ENCODE measurements at places on chromosomes 11 and 22.
A peak's percentile ranks its signal among the peaks of the same experiment; 100 is the strongest.

DNA sequence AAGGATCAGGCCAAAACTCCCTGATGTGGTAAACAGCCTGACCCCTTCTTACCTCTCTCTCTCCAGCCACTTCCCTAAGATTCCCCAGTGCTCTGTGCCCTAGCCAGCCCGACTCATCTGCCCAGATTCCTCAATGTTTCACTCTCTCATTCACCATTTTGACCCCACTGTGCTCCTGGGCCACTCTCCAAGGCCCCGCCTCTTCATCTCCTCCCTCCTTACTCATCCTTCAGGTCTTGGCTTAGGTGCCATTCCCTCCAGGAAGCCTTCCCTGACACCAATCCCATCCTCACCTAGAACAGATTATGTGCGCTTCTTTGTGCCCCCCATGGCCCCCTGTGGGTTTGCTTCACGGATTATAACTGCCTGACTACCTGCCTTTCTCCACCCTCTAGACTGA lies 13.2 kb downstream of the SLC43A3 start:
- no peak for DNase-seq

DNA sequence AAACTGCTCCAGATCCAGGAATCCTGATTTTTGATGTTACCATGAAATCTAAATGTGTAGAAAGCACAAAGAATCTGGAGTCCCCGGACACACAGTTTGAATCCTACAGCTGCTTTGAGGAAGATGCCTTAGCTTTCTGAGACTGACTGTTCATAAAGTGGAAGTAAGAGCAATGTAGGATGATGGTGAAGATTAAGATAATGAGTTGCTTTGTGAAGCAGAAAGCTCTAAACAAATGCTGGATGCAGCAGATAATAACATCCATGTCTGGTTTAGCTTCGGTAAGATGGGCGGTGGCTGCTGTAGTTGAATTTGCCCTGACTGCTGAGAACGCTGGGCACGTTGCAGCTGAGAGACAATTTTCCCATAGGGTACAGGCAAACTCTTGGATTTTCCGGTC lies 20.1 kb downstream of the OVOL1 start:
- DNase-seq = no peak

GRCh38 chr11:10490032-10490397 lies 35.0 kb downstream of the AMPD3 start:
- no peak for DNase-seq

DNA sequence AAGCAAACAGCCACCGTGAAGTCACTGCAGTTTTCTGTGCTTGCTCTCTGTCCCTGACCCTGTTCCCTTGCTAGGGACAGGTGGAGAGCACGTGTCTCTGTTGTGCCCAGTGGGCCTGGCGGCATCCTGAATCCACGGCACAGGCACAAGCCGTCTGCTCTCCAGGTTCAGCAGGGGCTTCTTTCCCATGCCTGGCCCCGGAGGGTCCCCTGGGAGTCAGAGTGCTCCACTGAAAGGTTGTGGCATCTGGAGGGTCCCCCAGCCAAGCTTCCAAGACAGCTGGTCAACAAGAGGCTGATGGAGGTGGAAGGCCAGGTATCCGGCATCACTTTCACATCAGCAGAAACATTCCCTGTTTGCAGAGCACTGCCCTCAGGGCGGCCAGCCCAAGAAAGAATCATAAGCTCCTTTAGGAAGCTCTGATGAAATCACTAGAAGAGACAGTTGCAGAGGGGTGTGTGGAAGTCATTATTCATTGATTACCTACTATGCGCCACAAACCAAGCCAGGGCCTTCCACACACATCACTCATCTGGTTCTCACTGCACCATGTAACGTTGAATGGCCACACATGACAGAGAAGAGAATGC lies 346.4 kb upstream of the B3GAT1 start:
- DNase-seq = no peak

GRCh38 chr22:21693333-21693998 lies 27.7 kb downstream of the PPIL2 start:
- no peak for DNase-seq

- no peak for DNase-seq
These were observed 759.4 kb downstream of the OPCML start for GRCh38 chr11:132772703-132773545.

DNA sequence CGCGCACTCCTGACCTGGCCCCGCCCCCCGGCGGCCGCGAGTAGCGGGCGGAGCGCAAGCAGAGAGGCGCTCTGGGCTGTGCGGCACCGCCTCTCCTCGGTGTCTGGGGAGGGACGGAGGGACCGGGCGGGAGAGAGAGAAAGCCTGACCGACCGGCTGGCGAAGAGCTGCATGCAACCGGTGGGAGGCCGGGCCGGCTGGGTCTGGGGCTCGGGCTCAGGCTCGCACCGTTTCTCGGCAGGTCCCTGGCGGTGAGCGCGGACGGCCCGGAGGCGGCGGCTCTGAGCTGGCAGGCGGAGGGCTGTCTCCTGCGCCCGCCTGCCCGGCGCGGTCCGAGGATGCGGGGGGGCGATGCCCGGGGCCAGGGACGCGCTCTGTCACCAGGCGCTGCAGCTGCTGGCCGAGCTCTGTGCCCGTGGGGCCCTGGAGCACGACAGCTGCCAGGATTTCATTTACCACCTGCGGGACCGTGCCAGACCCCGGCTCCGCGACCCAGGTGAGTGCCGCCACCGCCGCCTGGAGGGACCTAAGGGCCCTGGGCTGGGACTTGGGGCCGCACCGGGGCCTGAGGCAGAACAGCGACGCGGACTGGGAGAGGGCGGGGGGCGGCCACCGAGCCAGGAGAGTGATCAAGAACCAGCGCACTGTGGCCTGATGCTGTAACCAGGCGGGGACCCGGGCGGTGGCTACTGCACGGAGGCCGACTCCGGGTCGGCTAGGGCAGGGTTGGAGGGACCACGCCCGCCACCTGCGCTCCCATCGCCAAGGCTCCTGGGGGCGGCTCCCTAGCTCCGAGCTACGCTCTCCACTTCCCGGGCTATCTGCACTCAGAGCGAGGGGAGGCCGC lies at the start of gene SYT9:
SYT9 (plus strand) TSS at position 69 of the 847 bp plus-strand sequence; CDS start at position 352, 283 bp downstream.
- peak; percentile 56 for DNase-seq

DNA sequence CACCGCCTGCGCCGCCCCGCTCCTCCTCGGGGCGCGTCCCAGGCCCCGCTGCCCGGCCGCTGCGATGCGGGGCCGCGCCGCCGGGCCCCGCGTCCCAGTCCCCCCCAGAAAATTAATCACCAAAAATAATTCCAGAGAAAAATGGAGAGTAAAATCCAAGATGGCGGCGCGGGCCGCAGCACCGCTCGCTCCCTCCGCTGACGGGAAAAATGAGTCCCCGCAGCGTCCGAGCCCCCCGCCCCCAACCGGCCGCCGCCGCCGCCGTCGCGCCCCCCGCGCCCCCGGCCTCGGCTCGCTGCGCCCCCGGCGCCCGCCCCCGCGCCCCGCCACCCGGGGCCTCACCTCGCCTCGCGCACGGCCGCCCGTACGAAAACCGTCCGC lies at the start of gene KMT5B:
KMT5B (minus strand) TSS at position 162 of the 381 bp plus-strand sequence. CDS start 23,220 bp downstream, outside the sequence.
- DNase-seq = peak; percentile 66
